ENCODE measurements at places on chromosomes 7 and 10.

- DNase-seq: no peak
Observed at GRCh38 chr10:92839191-92840085, 8.9 kb upstream of the EXOC6 start.

- DNase-seq: no peak
Observed at GRCh38 chr7:107687656-107688055, 27.0 kb downstream of the SLC26A4 start.

DNA sequence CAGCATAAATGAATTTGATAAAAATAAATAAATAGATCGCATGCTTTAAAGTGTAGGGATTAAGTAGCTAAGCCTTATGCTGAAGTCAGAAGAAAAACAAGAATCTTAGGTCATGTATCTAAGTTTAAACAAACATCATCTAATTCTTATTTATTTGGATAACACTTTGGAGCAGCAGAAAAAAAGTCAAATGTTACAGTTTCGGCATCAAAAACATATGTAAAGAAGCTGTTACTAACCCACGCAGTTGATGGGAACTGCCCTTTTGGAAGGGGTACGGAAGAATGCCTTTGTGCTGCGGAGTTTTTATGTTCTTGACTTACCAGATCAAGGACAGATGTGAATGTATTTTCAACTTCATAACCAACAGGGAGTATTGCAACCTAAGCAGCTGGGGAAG lies 37.3 kb upstream of the HABP2 start:
- no peak for DNase-seq

GRCh38 chr7:159269745-159270144 lies 125.1 kb upstream of the VIPR2 start:
- DNase-seq: no peak

- DNase-seq: no peak
Observed at GRCh38 chr10:104286939-104287338, 18.0 kb downstream of the GSTO2 start.

- peak; percentile 45 for DNase-seq
Observed at GRCh38 chr7:41881331-41882130, 178.6 kb upstream of the INHBA start.

DNA sequence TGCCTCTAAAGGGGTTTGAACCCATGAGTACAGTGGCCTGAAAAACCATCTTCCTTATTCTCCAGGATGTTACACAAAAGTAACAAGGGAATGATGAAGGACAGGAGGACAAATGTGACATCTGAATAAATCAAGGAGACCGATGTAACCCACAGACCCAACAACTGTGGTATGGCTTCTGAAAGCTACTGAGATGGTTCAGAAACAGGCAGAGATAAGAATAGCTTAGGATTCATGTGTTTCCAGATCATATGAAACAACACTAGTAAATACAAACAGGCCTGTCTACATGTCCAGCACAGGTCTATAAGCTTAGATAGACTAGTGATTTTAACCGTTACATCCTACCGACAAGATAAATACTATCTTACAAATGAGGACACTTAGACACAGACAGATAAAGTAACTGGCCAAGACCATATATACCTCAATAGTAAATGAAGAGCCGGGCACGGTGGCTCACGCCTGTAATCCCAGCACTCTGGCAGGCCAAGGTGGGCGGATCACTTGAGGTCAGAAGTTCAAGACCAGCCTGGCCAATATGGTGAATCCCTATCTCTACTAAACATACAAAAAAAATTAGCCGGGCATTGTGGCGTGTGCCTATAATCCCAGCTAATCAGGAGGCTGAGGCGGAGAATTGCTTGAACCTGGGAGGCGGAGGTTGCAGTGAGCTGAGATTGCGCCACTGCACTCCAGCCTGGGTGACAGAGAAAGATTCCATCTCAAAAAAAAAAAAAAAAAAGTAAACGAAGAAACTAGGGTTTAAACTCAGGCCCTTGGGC lies 88.7 kb downstream of the SORBS1 start:
- DNase-seq: no peak

DNA sequence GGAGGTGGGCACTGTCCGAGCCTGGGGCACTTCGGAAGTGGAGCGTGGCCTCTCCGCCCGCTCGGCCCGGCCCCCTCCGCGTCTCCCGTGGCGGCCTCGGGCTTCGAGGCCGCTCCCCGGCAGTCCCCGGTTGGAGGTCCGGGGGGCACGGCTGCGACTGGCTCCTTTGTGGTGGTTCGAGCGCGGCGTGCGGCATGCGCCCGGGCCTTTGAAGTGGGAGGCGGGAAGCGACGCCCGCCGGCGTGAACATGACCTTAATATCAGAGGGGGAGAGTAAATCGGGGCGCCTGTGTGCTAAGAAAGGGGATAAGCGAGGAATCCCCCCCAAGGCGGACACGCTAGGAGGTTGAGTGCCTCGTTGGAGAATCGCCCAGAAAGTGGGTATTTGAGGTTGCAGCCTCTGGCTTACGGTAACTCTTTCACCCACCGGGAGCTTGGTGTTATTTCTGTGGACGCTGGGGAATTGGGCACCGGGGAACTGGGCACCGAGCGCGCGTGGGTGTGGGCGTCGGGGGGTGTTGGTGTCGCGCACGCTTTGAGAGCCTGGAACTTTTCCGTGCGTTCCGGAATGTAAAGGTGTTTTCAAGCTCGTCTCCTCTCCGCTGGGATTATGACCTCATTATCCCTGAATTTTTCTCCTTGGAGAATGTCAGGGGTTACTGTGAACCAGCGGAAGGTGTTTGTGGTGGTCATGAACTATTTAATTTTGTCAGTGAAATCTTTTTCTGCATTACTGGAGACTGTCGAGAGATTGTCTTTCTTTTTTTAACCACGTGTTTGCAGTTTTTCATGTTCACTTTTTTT lies 660 bp downstream of the SUV39H2 start:
- DNase-seq: peak; percentile 3

- no peak for DNase-seq
Observed at GRCh38 chr10:7291487-7292270, 119.2 kb downstream of the SFMBT2 start.

- DNase-seq: no peak
Observed at GRCh38 chr10:125154529-125154928, 5.8 kb downstream of the CTBP2 start.

DNA sequence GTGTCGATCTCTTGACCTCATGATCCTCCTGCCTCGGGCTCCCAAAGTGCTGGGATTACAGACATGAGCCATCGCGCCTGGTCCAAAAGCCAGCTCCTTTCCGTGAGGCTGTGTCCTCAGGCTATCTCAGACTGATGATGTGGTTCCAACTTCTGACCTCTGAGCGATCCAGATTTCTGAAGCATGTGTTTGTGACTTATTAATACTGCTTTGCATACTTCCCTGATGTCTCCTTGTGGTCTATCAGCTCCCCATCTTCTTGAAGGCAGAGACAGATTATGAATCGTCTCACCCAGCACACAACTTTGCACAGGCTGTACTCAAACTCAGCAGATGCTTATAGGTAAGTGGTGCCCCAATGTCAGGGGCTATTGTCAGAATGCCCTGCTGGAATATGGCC lies 2.0 kb upstream of the PLPP4 start:
- DNase-seq: no peak

DNA sequence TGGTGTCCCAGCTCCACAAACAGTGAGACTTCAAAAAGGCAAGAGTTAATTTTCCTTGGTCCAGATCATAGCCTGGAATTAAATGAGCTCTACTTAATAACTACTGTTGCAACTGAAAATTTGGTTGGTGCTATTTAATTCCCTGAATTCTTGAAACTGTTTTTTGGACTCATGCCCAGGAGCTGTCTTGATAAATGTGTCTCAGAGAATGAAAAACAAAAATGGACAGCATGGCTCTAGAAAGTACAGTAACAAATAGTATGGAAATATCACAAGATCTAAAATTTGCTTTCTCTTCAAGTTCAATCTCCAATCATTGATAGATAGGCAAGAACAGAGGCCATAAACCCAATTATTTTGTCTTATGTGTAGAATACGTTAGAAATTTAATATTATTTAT lies 42.5 kb downstream of the CCDC71L start:
- DNase-seq: no peak

GRCh38 chr10:132562177-132562915 lies 24.8 kb downstream of the INPP5A start:
- no peak for DNase-seq

GRCh38 chr7:47435889-47436312 lies 146.0 kb downstream of the TNS3 start:
- no peak for DNase-seq

GRCh38 chr7:27143023-27143949 lies at the start of gene HOXA5:
Gene HOXA5 (minus strand): TSS chr7:27143681. CDS start chr7:27143607, 74 bp downstream.
- DNase-seq: no peak

GRCh38 chr7:1169409-1170368 lies 9.7 kb upstream of the ZFAND2A start:
- peak; percentile 87 for DNase-seq

DNA sequence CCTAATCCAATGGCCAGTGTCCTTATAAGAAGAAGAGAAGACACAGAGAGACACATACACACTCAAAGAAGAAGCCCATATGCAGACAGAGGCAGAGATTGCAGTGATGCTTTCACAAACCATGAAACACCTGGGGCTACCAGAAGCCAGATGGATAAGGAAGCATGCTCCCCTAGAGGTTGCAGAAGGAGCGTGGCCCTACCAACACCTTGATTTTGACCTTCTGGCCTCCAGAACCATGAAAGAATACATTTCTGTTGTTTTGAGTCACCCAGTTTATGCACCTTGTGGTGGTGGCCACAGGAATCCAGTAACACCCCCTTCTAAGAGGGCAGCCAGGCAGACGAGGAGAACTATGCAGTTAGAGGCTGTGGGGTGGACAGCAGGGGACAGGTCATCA lies 43.5 kb downstream of the AOC1 start:
- no peak for DNase-seq

GRCh38 chr7:24024276-24025068 lies 259.5 kb upstream of the NPY start:
- no peak for DNase-seq

DNA sequence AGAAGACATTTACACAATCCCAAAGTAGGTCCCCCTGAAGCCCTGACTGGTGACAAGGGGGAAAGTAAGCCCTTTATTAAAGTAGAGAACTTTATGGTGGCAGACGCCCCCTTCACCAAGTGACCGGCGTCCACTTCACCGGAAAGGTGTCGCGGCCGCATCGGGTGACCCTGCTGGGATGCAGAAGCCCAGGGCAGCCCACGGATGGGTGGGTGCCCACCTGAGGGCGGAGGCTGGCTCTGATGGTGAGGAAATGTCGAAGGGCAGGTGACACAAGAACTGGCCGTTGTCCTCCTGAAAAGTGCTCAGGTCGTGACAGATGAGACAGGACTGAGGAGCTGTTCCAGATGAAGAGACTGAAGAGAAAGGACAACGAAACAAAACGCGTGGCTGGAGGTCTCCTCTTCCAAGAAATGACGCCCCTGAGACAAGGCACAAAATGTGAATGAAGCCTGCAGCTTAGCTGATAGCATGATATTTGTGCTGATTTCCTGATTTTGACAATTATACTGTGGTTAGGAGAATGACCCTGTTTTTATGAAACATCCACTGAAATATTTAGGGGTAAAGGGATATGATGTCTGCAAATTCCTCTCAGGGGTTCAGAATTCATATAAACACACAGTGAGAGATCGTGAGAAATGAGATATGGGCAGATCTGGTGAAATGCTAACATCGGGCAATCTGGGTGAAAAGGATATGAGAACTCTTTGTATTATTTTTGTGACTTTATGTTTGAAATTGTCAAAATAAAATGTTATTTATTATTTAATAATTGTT lies 123.9 kb downstream of the PRKAG2 start:
- no peak for DNase-seq

DNA sequence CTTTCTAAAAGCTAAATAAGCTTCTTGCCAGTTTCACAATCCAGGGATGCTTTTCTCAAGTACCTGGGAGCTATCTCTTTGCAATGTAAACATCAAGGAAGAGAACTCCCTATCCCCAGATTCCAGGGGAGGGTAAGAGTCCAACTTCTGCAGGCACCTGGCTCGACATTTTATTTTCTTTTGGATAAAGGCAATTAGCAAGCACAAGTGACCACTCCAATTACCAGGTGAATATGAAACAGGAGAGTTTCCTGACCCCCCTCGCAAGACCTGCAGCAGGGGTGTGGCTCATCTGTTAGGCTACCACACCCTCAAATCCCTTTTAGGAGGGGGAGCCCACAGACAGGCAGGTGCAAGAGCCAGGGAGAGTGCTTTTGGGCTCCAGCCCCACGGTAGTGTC lies 28.6 kb upstream of the LANCL2 start:
- no peak for DNase-seq

Data from stimulated activated CD8-positive, alpha-beta memory T cell treated with anti-CD3 and anti-CD28 coated beads, Interleukin-7, amount 100 ng/mL, for 1 hour (primary cell).